ENCODE measurements at places on chromosomes 2 and 18. TPM values are rescaled to one million over a fixed set of nuclear protein-coding genes. Genes with fewer than 3 reads are reported as not detected.

KLHL41 gene
- 1.5 TPM for total RNA-seq

ANKRD62 gene
- total RNA-seq = 0.20 TPM

COMMD1 gene
- 35.9 TPM for total RNA-seq

SIX3 gene
- not detected for total RNA-seq

TUBA4B gene
- not detected for total RNA-seq

ANKRD30B gene
- not detected for total RNA-seq

MYCN gene
- 0.61 TPM for total RNA-seq

SLC4A5 gene
- 8.2 TPM for total RNA-seq

FAM237A gene
- total RNA-seq = not detected

ZNF892 gene
- 4.3 TPM for total RNA-seq

PAIP2B gene
- total RNA-seq = 5.9 TPM

ST8SIA5 gene
- 0.31 TPM for total RNA-seq

SLC11A1 gene
- total RNA-seq = 194 TPM

REG3G gene
- total RNA-seq = not detected

KCNJ13 gene
- total RNA-seq = not detected

ADGRF3 gene
- 0.08 TPM for total RNA-seq

C2orf66 gene
- 0.16 TPM for total RNA-seq

AKAIN1 gene
- total RNA-seq = not detected

RIT2 gene
- total RNA-seq = not detected
